ENCODE measurements at places on chromosomes 5 and 9.

DNA sequence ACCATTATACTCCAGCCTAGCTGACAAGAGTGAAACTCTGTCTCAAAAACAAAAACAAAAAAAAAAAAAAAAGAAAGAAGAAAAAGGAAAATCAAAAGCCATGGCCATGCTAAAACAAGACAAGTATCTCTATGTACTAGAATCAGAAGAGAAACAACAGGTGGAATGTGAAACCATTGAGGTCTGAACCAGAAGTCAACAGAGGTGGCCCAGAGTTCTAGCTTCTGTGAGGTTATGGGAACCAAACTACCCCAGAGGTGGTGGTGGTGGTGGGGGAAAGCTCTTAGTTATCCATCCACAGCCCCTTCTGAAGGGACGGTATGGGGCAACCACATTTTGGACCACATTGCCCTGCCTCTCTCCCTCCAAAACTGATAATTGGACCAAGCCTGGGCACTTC, 59.5 kb upstream of the ZNF366 start:
- no peak for DNase-seq

- no peak for DNase-seq
These were observed 43.3 kb downstream of the SH3GL2 start for GRCh38 chr9:17622141-17622540.

- no peak for DNase-seq
These were observed 233.6 kb downstream of the TRPM3 start for GRCh38 chr9:70887826-70888225.

DNA sequence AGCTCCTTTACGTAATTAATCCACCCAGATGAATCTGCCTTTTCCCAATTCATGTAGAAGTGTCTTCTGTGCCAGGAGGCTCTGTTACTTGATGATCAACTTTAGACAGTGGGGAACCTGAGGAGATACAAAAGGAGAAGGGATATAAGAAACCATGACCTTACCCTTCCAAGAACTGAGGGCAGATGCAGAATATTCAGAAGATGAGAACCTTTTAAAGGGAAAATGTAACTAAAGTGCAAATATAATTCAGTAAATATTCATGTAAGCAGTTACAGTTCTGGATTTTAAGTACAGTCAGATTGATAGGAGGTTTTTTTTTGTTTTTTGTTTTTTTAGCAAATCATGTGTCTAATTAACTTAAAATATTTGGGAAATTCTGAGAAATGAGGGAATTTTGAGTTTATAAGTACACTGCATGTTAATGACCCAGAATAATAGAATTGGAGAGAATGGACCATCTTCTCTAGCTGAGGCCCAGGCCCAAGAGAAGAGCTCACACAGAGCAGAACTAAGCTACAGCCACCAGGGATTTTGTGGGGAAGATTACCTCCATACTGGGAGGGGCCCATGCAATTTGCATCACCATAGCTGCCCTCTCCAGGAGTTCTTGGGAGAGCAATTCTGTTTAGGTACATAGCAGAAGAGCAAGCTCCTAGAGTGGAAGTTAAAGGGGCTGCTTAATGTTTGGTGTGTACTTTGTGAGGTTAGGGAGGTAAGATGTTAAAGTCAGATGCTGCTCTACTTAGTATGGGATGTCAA, 61.5 kb downstream of the SV2C start:
- DNase-seq = no peak

DNA sequence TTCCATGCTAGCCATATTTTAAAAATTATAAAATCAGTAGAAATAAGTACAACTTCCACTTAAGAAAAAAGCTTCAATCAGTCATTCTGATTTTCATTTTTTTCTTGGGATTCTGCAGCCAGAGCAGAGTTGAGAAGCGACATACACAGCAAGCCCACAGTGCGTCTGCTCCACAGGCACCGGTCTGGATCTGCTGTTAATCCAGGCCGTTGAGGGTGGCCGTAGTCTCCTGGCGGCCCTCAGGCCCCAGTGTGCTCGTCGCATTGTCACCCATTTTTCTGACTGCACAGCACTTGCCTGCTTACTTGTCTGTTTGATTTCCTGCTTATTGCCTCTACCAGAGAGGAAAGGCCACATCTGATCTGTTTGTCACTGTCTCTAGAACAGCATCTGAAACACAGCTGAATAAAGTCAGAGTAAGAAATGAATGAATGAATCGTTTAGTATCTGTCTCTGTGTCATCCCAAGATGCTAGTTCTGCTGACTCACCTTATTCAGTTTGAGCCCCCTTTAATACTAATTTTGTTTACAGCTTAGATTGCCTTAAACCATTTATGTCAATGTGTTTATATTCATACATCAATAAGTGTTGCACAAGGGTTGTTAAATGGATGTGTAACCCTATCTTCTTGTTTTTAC, 11.6 kb upstream of the ASPN start:
- no peak for DNase-seq

GRCh38 chr9:106970219-106970975, 107.4 kb downstream of the ZNF462 start:
- DNase-seq = no peak

GRCh38 chr5:78544561-78545201, 103.9 kb downstream of the LHFPL2 start:
- no peak for DNase-seq

- no peak for DNase-seq
These were observed 156.9 kb downstream of the UNC13B start for GRCh38 chr9:35318741-35319140.

DNA sequence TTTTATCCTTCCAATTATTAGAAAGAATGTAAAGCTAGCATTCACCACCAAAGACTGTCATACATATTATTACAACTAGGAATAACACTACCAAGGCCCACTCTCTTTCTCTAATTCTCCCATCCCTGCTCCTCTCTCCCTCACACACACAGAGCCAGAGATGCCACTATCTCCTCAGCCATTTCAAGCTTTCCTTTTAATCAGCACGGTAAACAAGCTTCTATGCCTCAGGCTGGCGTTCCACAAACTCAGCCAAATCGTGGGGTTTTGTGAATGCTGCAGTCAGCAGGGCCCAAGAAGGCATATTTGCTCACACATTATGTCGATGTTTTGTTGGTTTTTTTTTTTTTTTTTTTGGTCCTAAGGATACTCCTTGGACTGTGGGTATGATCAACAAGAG, 979.9 kb upstream of the DMAC1 start:
- DNase-seq = no peak

GRCh38 chr5:72324189-72324825, 4.1 kb downstream of the PTCD2 start:
- DNase-seq = no peak

DNA sequence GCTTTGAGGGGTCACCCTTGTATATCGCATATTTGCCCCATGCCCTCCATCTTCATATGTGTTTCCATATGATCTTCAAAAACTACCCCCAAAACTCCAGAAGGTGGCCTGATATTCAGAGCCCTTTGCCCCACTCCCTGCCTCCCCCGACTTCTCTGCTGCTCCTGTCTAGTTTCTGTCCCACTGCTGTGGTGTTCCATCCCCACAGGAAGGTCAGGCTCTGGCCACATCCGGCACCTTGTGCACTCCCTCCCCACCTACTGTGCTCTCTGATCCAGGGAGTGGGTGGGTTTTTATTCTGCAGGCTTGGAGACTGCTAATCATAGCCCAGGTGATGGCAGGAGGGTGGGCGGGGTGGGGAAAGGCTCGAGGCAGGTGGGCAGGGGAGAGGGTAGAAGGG, 52.4 kb downstream of the TMOD1 start:
- no peak for DNase-seq

DNA sequence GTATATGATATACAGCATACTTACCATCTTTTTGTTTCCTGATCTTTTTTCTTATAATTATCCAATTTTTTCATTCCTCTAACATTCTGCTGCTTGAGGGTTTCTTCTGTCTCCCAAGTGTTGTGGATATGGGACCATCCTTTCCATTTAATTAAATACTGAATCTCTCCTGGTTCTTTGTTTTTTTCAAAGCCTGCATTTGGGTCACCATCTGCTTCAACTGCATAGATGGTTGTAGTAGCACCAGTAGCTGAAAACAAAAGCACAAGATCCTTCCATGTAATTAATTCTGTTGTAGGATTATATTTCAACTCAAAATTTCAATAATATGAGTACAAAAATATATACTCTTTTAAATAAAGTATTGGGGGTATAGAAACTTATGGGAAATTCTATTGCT, 29.4 kb downstream of the CHD1 start:
- DNase-seq = no peak

DNA sequence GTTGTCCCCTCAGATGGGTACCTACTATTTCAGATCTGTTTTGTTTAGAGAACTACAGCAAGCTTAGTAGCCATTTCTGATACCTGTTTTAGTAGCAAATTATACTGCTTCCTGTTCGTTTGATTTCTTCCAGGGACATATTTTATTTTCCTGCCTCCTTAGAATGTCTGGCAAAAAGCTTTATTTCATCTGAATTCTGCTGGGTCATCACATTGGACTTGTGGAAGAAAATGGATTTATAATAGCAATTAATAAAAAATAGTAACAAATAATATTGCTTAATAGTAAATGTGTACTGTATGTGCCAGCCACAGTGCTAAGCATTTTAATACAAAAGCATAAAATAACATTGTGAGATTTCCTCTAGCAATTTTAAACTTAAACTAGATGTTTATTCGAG, 79.4 kb downstream of the SH3GL2 start:
- no peak for DNase-seq

DNA sequence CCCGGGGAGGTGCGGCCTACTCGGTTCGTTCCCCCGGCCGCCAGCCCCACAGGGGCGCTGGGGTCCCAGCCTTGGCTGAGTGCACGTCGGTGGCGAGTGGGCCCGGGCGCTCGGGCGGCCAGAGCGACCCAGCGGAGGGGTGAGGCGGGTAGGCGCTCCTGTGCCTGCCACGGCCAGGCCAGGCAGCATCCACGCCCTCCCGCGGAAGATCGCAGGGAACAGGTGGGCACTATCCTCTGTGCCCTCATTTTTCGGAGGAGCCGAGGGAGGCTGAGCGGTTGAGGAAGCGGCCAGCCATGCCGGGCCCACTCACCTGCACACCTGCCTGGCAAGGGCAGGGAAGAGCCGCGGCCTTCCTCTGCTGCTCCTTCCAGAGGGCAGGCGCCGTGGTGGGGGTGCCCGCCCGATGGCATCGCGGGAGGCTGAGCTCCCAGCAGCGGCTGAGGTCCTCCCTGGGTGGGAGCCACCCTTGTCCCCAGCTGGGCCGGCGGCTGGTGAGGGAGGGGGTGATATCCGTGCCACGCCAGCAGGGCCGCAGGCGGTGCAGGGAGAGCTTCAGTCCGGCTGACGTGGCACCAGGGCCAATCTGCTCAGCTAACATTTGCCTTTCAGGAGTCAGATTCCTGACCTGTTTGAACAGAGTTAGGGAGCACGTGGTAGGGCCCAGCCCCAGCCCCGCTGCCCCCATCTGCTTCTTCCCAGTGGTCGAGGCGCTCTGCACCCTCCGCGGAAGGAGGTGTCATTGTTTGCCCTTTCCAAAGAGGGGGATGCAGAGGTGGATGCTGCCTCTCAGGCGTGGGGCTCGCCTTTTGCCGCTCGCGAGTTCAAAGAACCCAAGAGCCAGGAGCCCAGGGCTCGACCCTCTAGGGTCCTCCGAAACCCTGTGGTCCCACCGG, 1.6 kb upstream of the SEC16A start:
- no peak for DNase-seq

DNA sequence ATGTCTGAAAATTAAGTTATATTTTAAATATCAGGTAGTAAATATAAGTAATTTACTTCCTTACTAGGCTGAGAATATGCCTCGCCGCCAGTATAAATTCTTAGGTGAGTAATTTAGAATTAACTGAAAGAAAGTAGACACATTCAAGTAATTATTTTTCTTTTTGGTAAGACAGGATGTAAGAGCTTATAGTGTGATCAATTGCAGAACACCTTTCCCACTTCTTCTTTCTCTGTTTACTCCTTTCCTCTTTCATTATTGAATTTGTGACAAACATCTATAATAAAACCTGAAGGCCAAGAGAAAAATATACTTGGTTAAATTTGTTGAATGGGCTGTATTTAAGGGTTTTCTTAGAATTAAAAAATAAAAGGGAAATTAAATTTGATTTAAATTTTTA, 195.1 kb upstream of the CDKN2B start:
- no peak for DNase-seq

DNA sequence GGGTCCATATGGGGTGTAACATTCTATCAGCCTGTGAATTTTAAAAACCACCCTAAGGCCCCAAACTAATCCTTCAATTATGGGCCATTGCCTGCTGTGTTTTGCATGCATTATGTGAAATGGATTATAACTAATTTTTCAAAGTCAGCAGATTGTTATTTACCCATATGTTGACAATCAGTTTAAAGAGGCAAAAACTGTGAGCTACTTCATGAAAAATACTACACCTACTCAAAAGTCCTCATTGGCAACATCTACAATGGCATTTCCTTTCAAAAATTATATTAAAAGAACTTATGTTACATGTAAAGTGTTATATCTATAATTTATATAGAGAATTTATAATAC, 49.0 kb upstream of the KIF2A start:
- DNase-seq = no peak

DNA sequence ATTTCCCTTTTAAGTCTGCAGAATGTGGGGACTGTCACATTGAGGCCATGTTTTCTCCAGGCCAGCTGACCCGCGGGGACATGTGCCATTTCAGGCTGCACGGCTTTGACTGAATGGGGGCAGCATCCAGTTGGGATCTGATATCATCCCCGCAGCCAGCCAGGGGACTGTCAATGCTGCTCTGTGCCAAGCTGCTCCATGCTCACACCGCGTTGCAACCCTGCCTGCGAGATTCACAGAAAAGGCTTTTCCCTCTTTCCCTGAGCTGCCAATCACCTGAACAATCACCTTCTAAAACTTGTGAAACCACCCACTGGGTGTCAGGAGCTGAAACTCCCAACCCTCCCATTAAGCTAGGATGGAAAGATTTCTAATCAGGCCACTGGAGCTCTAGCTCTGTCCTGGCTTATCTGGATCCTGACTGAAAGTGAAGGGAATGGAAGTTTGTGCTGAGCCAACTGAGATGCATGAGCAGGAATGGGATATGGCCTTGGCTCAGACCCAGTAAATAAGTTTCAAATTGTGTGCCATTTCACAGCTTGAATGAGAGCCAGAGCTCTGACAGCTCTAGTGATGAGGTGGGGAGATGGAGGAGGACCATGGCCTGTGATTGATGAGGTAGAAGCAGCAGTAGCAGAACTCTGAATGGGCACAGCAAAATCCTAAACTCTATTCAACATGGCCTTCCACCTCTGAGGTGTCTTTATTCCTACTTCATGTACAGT, 34.5 kb upstream of the ZNF366 start:
- DNase-seq = no peak

DNA sequence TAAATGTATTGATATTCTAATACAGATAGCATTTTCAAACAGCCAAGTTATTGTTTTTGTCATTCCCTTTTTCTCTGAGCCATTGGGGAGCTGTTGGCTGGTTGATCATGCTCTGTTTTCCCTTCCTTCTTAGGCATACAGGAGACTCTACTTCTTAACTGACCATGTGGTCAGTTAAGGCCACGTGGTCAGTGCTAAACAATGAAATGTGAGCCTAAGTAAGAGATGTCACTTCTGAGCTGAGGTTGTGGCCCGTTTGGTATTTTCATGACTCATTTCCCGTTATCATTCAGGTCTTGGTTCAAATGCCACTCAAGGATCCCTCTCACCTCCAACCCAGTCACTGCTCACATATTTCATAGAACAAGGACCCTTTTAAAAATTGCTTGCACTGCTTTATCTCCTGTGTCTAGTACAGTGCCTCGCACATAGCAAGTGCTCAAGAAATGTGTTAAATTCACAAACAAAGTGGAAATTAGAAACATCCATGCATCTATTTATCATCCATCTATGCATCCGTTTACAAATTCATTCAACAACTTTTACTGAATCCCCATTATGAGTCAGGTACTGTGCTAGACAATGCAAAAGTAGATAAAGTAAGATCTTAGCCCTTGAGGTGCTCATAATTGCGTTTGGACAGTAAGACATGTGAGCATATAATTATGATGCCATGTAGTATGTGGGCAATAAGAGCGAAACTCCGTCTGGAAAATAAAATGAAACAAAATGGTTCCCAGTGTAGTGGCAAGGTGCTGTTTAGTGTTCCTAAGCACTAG, 50.7 kb downstream of the ARRDC3 start:
- DNase-seq = no peak

Data from activated CD4-positive, alpha-beta T cell treated with anti-CD3 and anti-CD28 coated beads, Interleukin-2, amount 50 U/mL, for 4 hours (primary cell).